Stimulated activated CD8-positive, alpha-beta memory T cell treated with anti-CD3 and anti-CD28 coated beads, Interleukin-4, amount 100 ng/mL, for 4 hours (primary cell): ENCODE measurements at places on chromosomes 6 and 20.

DNA sequence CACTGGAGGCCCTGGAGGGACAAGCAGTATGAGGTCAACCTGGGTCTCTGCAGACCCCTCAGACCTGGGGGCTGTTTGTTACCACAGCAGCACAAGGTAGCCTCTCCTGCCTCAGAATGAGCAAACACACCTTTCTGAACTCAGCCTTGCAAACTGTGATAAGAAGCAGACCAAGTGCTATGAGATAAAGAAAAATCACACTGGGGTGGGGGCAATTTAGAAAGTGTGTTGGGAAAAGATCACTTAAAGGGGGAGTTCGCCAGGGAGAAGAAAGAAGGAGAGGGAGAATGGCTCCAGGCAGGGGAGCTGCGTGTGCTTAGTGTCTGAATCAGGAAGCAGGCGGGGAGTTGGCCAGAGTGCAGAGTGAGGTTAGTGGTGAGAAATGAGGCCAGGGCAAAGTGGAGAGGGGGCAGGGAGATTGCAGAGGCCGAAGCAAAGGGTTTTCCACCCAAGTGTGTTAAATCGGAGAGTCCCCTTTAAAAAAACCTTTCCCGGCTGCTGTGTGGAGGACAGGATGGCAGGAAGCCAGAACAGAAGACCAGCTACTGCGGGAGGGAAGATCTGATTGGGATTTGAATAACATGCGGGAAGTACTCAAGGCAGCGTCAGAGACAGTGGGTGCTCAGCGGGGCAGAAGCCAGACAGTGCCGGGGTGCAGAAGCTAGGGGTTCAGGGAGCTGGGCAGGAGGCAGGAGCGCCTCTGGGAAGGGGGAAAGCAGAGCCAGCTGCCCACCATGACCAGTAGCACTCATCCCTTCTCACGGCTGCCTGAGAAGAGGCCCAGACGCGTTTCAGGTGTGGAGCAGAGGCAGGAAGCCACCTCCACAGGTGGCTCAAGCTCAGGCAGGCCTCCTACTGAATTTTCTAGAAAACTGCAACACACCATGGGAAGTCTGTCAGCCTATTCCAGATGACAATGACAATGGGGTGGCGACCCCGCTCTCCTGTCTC, 9.0 kb downstream of the ADA start:
- no peak for DNase-seq

GRCh38 chr20:51469046-51469445, 73.5 kb downstream of the NFATC2 start:
- no peak for DNase-seq

DNA sequence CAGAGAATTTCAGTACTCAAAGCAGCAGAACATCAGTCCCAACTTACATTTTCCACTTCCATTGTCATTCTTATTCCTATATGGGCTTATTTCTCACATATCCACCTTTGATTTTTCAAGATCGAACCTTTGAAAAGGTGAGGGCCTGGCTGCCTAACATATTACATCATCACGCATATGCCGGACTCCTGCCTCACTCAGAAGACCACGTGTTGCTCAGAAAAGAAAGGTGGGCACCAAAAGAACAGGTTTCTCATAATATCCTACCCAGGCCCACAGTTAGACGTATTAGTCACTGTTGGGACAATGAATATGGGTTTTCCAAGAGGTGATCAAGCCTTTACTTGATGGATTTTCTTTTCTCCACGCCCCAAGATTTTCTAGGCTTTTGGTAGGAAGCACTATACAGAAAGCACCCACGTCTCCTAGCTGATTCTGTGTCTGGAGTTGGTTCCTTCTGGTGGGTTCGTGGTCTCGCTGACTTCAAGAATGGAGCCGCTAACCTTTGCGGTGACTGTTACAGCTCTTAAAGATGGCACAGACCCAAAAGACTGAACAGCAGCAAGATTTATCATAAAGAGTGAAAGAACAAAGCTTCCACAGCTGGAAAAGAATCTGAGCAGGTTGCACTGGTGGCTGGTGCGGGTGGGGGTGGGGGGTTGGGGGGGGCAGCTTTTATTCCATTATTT, 168.9 kb downstream of the ATXN1 start:
- DNase-seq = no peak

DNA sequence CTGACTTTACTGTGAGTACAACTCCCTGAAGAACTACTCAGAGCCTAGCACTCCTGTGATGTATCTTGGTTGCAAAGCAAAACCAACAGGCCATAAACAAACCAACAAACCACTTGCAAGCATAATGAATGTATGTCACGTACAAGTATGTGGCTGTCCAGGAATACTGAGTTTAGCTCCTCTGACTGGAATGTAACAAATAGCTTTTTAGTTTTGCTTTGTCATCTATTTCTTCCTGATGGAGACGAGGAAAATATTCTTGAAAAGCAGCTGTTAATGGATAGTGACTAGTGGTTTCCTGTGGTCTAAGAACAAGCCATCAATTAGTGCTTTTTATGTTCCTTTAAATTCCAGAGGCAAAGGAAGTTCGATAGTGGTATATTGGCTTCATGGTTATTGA, 101.9 kb upstream of the LY86 start:
- DNase-seq = no peak

DNA sequence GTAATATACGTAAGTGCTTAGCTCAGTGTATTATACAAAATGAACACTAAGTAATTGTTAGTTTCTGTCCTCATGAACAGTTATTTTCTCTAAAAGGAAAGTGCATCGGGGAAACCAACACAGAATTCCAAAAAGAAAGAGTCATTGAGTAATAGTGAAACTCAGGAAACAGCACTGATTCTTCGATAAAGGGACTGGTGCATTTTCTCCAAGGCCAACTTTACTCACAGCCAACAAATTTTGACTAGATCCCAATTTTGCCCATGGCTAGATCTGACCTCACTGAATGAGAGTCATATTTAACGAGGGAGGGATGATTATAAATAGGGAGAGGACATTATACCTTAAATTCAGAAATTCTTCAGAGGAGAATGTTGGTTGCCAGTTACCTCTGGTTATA, 390.9 kb upstream of the NRSN1 start:
- no peak for DNase-seq

DNA sequence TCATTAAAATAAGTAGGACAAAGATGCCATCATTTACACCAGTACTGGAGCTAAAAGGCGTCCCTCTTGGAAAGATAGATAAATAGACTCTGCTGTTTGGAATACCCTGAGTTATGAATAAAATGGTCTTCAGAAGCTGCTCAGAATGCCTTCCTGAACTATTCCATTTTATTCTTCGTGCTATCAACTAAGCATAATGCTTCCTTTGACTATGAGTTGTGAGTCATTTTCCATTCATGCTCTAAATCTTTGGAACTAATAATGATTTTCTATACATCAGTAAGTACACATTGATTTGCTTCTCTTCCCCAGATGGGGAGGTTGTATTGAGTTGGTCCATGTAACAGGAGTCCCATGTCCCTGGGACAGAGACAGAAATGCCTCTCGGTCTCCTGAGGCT, 98.3 kb upstream of the PDE7B start:
- no peak for DNase-seq

- no peak for DNase-seq
Measured at GRCh38 chr6:124535746-124536145, 426.5 kb upstream of the RNF217 start.

DNA sequence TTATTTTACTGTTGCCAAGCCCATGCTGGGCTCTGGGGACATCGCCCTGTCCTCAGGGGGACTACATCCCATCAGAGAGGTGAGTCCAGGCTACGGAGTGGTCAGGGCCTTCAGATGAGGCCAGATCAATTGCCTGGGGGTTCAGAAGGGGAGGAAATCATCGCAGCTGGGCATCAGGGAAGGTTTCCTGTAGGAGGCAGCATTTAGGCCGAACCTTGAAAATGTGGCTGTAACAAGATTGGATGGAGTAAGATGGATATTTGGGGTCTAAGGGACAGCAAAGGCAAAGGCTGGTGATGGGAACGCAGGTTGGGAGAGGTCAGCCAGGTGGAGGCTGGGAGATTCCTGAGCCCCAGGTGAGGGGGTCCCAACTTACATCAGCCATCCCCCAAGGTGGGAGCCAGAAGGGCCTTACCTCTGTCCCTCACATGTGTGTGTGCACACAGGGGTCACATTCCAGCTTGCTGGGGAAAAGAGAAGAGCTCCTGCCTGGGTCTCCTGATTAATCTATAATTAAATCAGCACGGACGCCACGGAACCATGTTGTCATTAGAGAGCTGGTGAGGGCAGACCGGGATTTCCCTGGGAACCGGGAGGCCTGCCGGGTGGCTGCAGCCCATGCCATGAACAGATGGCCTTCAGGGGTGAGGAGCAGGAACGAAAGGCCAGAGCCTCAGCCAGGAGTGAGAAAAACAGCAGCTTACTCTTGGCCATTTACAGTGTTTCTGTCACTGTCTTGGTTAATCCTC, 30.5 kb upstream of the DLGAP4 start:
- no peak for DNase-seq

DNA sequence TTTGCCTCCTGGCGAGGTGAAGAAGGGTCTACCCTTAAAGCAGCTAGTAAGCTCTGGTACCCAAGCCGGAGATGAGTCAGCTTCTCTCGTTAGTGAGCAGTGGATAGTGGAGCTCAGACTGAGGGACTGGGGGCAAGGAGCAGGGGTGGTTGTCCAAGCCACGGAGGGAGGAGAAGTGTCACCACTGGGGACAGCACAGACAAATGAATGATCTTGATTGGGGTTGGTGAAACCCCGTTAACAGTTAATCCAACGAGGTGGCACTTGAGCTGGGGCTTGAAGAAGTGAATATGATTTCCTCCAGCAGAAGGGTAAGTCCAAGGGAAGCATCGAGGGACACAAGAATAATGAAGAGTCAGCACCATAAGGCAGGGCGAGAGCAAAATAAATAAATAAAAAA, 43.0 kb downstream of the JARID2 start:
- no peak for DNase-seq

DNA sequence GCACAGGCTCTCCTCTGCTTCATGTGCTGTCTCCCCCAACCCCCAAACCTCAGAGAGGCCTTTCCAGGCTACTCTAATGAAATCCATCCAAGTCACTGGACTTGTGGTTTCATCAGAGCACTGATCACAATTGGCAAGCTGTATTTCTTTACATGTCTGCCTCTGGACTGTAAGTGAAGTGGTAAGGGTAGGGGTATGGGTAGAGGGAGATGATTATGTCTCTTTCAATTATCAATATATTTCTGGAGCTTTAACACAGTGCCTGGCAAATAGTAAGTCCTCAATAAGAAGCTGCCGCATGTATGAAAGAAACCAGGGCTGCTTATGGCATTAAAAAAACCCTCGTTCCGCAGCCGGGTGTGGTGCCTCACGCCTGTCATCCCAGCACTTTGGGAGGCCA, 5.4 kb downstream of the TRERF1 start:
- no peak for DNase-seq

DNA sequence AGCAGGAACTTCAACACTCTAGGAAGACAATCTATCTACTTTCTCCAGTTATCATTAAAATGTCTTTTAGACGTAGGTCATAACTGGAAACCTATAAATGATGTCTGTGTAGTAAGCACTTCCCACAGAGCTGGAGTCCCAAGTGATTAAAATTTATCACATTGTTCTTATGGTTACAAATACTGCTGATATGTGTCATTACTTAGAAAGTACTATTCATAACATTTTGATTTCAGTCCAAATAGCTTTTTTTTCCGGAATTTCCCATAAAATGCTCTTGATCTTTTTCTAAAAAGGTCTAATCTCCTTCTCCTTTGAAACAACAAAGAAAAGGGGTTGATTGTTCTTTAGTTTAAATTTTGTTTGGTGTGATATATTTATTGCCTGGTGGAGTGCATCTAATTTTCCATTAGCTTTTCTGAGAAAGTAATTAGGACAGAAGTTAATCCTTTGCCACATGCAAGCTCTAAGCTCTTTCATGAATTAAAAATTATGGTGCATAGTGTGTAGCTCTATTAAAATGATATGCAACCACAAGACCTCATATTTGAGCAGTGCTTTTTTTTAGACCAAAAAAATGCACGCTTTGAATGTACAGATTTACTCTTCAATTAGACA, 132.7 kb upstream of the TCF21 start:
- no peak for DNase-seq
